ENCODE measurements at places on chromosomes 11 and 22. TPM values are rescaled to one million over a fixed set of nuclear protein-coding genes. Genes with fewer than 3 reads are reported as not detected.

CDKN1C gene
- 270 TPM for total RNA-seq

TEX54 gene
- total RNA-seq, result not detected

DNA sequence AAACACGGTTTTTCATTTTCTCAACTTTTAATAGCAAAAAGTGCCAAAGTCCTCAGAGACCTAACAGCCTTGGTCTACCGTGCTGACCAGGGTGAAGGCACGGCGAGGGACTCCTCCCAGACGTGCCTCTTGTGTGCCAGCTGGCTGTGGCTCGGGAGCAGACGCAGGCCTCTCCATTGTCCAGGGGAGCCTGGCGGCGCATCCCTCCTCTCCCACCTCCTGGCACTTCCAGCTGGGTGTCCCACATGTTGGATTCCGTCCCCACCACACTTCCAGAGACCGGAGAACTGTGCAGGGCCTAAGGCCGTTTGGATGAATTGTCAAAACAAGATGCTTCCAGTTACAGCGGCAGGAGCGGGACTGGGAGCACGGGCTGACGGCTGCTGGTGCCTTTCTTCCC lies 11.6 kb downstream of the CDPF1 start:
- no peak overlapping the region for H3K27ac ChIP-seq
- H3K4me3 ChIP-seq, result no peak overlapping the region
- no peaks in the 10 kb centered on the region for H3K27me3 ChIP-seq
- no peaks in the 10 kb centered on the region for H3K4me1 ChIP-seq
- H3K36me3 ChIP-seq, result no peaks in the 10 kb centered on the region

DNA sequence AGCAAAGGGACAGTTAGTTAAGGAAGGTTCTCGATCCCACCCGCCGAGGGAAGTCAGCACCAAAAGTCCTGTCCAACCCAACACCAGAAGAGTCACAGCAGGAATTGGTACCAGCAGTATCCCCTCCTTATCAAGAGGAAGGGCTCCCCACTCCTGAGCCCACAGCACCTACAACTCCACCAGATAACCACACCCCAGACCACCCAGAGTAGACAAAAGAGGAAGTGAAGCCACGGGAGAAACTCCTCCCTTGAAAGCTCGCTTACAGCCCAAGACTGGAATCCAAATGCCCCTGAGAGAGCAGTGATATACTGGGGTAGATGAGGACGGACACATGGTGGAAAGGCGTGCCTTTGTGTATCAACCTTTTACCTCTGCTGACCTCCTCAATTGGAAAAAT lies 7.3 kb upstream of the CD5 start:
- H3K27me3 ChIP-seq, result no peaks in the 10 kb centered on the region
- no peaks in the 10 kb centered on the region for H3K4me1 ChIP-seq
- H3K36me3 ChIP-seq, result no peaks in the 10 kb centered on the region
- H3K4me3 ChIP-seq, result no peak overlapping the region
- DNase-seq, result no peak

C11orf91 gene
- total RNA-seq, result 0.61 TPM

GRCh38 chr11:130439160-130439519 lies 9.3 kb upstream of the ADAMTS15 start:
- H3K27me3 ChIP-seq, result no peaks in the 10 kb centered on the region
- H3K27ac ChIP-seq, result no peak overlapping the region
- no peaks in the 10 kb centered on the region for H3K36me3 ChIP-seq
- no peak for DNase-seq
- peaks cover 2% of the 10 kb centered on the region for H3K4me1 ChIP-seq

KRTAP5-7 gene
- total RNA-seq, result 0.23 TPM

OR4D5 gene
- not detected for total RNA-seq

DNA sequence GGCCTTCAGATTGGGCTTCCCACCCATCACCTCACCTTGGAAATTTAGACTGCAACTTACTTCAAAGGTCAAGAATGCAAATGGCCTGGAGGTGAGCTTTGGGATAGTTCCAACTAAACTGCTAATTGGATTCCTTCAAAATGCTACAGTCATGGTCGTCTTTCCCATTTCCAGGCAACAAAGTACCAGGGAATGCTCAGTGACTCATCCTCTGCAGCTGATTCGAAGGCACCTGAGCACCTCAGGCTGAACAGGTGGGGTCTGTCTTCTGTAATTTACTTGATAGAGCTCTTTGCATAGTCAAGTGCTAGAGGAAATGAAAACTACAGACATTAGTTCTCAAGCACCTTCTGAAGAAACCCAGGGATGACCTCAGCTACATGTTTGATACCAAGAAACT lies 20.5 kb upstream of the FSHB start:
- no peaks in the 10 kb centered on the region for H3K27me3 ChIP-seq
- H3K4me1 ChIP-seq, result no peaks in the 10 kb centered on the region
- H3K4me3 ChIP-seq, result no peak overlapping the region
- H3K27ac ChIP-seq, result no peak overlapping the region

DNA sequence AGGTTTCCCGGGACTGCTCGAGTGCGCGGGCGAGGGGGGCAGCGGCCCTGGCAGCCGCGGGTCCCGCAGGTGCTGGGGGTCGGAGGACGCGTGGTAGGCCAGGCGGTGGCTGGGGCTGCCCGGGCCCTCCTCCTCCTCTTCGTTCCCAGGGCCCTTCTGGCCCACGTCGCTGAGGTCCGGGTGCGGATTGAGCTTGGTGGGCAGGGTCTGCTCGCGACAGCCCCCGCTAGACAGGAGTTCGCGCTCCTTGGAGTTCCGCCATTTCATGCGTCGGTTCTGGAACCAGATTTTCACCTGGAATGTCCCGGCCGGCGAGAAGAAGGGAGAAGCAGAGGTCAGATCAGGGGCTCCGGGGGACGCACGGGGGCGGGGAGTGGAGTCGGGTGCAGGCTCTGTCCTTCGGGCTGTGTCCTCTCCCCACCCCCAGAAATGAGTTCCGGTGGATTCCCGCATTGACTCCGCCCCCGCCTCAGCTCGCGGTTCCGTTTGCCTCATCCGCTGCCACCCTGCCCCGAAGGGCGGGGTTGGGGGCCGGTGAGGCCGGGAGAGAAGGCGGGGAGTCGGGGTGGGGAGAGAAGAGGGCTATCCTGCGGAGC lies 3.9 kb downstream of the DBX1 start:
- no peaks in the 10 kb centered on the region for H3K27me3 ChIP-seq
- H3K4me1 ChIP-seq, result peaks cover 2% of the 10 kb centered on the region
- no peak for DNase-seq
- no peak overlapping the region for H3K27ac ChIP-seq

OR51B5 gene
- total RNA-seq, result 2.0 TPM

FAM180B gene
- total RNA-seq, result not detected

DNA sequence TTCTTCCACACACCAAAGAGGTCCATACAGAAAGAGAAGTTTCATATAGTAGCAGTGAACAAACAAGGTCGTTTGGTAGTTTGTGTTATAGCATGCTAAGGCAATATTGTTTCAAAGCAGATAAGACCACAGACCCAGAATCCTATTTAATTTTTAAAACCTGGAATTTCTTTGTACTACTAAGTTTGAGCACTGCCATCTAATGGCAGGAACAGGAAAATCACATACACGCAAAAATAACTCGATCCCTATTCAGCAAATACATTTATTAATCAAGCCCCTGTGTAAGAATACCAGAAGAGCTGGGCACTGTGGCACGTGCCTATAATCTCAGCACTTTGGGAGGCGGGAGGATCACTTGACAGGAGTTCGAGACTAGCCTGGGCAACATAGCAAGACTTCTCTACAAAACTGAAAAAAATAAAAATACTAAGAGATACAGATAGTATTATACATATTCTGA lies 2.9 kb upstream of the BTBD10 start:
- no peaks in the 10 kb centered on the region for H3K36me3 ChIP-seq
- H3K27me3 ChIP-seq, result no peaks in the 10 kb centered on the region
- no peak overlapping the region for H3K27ac ChIP-seq
- no peak for DNase-seq
- no peaks in the 10 kb centered on the region for H3K4me1 ChIP-seq

CLCF1 gene
- 8.2 TPM for total RNA-seq

- no peak for DNase-seq
- peaks cover 5% of the 10 kb centered on the region for H3K4me1 ChIP-seq
- H3K36me3 ChIP-seq, result no peaks in the 10 kb centered on the region
- H3K27me3 ChIP-seq, result no peaks in the 10 kb centered on the region
Observed at GRCh38 chr11:46451759-46452158, 60.2 kb upstream of the CHRM4 start.

RAG1 gene
- 0.54 TPM for total RNA-seq

DNA sequence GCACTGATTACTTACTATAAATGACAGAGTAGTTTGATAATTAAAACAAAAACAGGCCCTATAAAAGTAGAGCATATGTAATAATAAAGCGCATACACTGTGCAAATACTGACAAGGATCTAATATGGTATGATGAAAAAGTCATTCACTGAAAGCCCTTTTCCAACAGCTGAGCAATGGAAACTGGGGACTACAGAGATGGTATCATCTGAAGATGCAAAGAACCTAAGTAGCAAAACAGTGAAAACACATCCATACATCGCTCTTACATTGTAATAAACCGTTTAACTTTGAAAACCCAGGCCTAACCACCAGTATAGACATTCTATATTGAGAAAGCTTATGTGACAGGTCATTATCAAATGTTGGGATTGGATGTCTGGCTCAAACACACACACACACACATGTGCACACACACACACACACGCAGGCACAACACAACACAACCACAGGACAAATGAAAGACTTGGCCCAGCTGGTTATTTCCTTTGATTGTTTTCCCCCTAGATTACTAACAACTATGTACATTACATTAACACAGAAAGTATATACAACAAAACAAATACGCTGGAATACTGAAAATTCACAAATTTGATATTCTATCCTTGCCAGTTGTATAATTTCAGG lies 119.5 kb downstream of the APOL5 start:
- peak overlapping the region; percentile 47 for H3K27ac ChIP-seq
- no peak for DNase-seq
- H3K36me3 ChIP-seq, result no peaks in the 10 kb centered on the region
- no peaks in the 10 kb centered on the region for H3K27me3 ChIP-seq

PGA5 gene
- total RNA-seq, result 0.94 TPM
